ENCODE measurements at places on chromosomes 12 and 14.
A peak's percentile ranks its signal among the peaks of the same experiment; 100 is the strongest.

- no peak for DNase-seq
Measured at GRCh38 chr14:40394634-40395340, 962.6 kb upstream of the FBXO33 start.

DNA sequence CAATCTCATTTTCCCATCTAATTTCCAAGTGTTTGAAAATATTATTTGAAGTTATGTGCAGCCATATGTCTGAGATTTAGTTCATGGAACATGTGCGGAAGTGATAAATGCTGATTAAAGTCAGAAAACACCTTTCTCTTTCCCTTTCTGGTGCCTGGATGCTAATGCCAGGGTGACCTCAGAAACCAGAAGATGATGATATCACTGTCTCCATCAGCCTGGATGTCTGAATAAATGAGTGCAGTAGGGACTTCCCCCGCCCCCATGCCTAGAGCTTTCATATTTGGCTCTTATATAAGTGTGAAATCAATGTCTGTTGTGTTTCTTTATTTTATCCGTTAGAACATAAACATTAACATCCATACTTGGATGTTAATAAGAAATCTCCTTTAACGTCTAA is 261.9 kb upstream of the LRIG3 start:
- DNase-seq = peak; percentile 17

DNA sequence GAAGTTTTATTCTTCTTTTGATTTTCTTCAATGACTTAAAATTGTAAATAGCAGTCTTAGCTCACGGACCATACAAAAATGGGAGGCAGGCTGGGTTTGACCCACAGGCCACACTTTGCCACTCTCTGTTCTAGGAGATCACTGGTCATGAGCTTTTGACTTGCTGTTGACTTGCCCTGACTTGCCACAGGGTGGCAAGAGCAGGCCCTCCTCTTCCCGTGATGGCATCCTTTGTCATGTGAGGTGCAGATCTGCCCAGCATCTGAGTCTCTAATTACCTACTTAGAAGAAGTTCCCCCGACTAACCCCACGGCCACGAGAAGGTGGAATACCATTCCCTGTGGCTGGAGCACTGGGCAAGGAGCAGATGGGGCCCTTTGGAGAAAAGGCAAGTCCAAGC is 81.0 kb upstream of the SCAF11 start:
- DNase-seq = no peak

DNA sequence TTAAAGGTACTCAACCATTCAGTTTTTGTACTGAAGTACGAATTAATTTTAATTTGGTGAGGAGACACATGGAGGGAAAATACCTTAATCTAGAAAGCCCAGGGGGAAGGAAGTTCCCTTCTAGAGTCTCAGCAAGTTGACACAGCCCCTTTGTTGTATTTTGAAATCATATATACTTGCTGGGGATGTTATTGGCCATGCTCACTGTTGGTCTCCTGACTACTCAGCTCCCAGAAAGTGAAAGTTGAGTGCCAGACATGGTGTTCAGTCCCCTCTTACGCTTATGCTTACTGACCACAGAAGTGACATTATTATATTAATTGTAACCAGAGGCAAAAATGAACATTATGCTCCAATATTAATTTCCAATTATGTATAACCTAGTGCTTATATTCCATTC is 28.1 kb downstream of the ARF6 start:
- no peak for DNase-seq

GRCh38 chr14:71474301-71475265 is 457.6 kb upstream of the RGS6 start:
- DNase-seq = no peak

DNA sequence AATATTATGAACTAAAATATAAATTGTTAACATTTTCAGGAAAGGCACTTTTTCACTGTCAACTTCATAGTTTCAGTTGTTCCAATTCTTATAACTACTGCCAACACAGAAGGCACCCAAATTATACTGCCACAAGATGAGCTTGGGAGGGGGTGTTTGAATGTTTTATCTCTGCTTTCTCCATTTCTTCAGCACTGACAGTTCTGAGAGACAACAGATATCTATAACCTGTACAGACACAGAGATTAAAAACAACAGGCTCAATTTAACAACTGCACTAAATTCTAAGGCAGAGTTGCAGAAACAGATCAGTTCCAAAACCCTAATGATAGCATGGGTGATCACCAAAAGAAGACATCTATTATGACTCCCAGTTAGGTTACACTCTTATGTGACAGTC is 12.8 kb downstream of the SCAF11 start:
- DNase-seq = no peak

- no peak for DNase-seq
Measured at GRCh38 chr14:90518069-90518940, 121.5 kb downstream of the CALM1 start.

- peak; percentile 17 for DNase-seq
Measured at GRCh38 chr12:124609041-124609989, 41.9 kb upstream of the NCOR2 start.

GRCh38 chr14:58191763-58192601 is 8.0 kb upstream of the ACTR10 start:
- DNase-seq = no peak

DNA sequence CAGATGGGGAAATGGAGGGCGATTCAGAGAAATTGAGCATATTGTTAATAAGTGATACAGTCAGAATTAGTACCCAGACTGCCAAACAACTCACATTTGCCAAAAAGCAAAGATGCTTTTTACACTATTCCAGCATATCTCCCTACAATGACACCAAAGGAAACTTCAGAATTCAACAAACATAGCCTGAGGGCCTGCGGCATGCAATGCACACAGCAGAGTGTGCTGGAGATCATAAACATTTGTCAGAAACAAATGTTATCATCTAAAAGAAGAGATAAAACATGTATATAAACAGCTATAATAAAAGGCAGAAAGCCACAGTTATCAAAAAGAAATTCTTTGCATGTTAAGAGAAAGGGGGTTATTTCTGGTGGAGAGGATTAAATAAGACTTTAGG is 20.1 kb upstream of the GARIN6 start:
- DNase-seq = no peak

GRCh38 chr12:28540324-28540714 is 350.1 kb downstream of the CCDC91 start:
- DNase-seq = no peak

DNA sequence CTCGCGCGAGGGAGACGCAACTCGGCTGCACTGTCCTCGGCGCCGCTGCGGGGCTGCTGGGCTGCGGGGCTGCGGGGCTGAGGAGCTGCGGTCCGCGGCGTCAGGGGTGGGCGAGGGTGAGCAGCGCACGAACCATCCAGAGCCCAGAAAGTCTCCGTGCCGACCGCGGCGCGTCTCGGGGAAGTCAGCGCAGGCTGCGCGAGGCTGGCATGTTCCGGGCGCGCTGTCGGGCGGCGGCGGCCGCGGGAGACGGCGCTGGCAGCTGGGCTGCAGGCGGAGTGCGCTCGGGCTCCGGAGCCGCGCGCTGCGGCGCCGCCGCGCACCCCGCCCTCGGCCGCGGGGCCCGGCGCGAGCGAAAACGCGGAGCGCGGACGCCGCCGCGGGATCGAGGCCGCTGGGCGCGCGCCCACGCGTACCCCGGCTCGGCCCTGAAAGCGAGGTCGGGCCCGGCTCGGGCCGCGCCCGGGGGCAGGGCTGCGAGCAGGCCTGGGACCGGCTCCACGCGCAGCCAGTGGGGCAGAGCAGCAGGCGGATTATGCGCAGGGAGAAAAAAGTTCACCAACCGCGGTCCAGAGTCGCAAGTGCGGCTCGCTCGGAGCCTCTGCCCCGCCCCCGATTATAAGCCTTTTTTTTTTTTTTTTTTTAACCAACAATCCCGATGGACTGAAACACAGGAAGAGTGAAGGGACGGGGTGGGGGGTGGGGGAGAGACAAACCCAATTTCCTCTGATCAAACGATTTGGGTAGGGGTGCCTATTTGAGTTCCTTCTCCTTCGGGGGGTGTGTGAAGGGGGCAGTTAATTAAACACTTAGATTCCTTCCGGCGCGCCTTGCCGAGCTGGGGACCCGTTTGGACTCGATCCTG is at the start of gene PRICKLE1:
Gene PRICKLE1, minus strand, starts transcription at position 282 of the 865 bp plus-strand sequence. CDS start 117,230 bp downstream, outside the sequence.
- DNase-seq = peak; percentile 52

- DNase-seq = no peak
Measured at GRCh38 chr12:93706824-93707223, 29.6 kb downstream of the CRADD start.

DNA sequence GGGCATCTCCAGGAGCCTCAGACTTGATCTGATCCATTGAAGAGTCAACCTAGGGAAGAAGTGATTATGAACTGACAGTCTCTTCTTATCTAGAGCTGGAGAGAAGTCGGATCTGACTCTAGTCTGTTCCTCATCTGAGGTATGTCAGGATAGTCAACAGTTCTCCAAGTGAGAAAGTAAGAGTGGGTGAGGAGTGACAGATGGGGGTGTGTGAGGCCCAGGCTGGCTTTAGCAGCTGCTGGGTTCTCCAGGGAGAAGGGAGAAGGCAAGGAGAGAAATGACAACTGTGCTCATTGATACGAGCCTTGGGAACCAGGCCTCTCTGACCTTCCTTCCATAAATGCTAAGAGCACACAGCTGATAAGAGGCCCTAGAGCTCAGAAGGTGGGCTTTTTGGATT is 53.3 kb downstream of the IRAK3 start:
- no peak for DNase-seq

GRCh38 chr12:89370850-89371249 is 18.5 kb upstream of the DUSP6 start:
- no peak for DNase-seq

GRCh38 chr12:26539131-26539530 is 293.9 kb downstream of the ITPR2 start:
- no peak for DNase-seq

DNA sequence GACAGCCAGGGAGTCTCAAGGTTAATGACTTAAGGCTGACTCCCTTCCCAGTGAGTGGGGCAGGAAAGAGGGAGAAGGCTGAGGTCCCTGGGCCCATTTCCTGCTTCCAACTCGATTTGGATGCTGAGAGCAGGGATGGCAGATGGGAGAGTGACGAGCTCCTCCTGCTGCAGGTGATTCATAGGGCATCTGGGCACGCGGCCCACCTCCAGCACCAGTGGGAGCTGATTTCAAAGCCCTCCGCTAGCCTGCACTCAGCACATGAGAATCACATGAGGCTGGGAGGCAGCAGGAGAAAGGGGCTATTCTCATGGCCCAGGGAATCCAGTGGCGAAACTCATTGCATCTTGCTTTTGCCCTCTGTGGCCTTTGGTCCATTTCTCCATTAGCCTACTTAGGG is 90.8 kb downstream of the SSPN start:
- no peak for DNase-seq

DNA sequence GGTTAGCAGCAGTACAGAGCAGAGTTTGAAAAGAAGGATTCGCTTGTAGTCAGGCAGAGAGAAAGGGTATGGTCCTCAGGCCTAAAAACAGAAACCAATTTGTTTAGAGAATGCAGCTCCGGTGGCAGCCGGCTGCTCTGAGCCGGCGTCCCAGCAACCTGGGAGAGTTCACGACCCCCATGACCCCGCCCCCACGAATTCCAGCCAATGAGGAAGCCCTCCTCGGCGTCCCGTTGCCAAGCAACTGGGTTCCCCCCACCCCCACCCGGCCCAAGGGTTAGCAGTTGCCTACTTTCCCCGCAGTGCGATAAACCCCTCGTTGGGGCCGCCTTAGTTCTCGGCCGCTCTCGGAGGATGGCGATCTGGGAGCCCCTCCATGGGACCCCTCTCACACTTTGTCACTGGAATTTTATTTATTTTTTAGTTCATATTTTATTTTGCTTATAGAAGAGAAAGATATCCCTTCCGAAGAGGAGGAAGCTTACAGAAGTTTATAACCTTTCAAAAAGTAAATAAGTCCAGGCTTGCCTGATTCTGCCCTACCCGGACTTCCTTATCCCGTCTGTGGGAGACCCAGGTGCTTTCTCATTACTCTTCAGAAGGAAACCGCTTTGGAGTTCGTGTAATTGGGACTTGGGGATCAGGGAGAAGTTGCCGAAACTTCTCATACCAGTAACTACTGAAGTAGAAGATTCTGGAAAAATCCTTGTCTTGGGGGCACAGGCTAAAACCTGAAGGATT is at the start of gene CCDC60:
Gene CCDC60, plus strand, starts transcription at position 300 of the 741 bp plus-strand sequence. CDS start 448 bp downstream, outside the sequence.
- DNase-seq = no peak

DNA sequence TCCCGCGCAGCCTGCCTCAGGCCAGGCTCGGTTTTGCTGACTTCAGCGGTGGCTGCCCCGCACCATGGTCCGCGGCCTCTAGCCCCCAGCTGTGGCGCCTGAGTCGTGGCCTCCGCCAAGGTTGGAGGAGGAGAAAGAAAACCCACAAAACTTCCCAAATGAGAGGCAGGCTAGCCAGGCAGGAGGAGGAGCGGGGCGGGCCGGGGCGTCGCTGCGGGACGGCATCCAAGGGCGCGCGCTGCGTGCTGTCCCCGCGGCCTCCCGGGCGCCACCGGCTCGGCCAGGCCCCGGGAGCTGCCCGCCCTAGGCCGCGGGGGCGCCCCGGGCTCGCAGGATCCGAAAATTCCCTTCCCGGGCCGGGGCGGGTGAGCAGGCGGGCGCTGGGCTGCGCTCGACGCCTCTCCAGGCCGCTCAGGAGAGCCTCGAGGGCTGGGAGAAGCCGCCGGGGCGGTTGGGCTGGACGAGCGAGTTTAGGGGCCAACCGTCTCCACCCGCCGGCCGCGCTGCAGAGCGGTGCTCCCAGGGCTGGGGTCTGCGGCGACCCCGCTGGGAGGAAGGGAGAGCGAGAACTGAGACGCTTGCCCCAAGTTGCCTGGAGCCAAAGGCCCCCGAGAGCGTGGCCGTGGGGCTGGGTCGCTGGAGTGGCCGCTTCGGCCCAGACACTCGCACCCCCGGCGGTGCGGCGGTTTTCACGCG is at the start of gene EFS:
Gene EFS, minus strand, starts transcription at position 137 of the 696 bp plus-strand sequence. CDS start 147 bp downstream, outside the sequence.
- DNase-seq = no peak
